ENCODE measurements at places on chromosomes 1 and 21. TPM values are rescaled to one million over a fixed set of nuclear protein-coding genes. Genes with fewer than 3 reads are reported as not detected.

The TRAF3IP3 gene
- total RNA-seq = 426 TPM

The SCCPDH gene
- 9.4 TPM for total RNA-seq

The RHBDL2 gene
- total RNA-seq = not detected

The IVL gene
- not detected for total RNA-seq

The NUP210L gene
- 0.12 TPM for total RNA-seq

The CHODL gene
- 0.15 TPM for total RNA-seq

The ZSCAN20 gene
- 2.2 TPM for total RNA-seq

The CRNN gene
- total RNA-seq = not detected

The TSPEAR gene
- not detected for total RNA-seq

The S100B gene
- 0.32 TPM for total RNA-seq

The FMO1 gene
- total RNA-seq = not detected

The PHACTR4 gene
- 34.9 TPM for total RNA-seq

The CYP4A11 gene
- not detected for total RNA-seq

The AMY2A gene
- not detected for total RNA-seq

The HAPLN2 gene
- total RNA-seq = not detected

The CR2 gene
- total RNA-seq = not detected

The INKA2 gene
- 4.2 TPM for total RNA-seq

The INSRR gene
- total RNA-seq = 0.05 TPM

The EPHA10 gene
- total RNA-seq = not detected

The LENEP gene
- total RNA-seq = 1.0 TPM

The SDHB gene
- total RNA-seq = 82.8 TPM

The AMY1C gene
- total RNA-seq = not detected
